Lower lobe of right lung (tissue), 2 donors: ENCODE measurements at places on chromosomes 7 and 10.

DNA sequence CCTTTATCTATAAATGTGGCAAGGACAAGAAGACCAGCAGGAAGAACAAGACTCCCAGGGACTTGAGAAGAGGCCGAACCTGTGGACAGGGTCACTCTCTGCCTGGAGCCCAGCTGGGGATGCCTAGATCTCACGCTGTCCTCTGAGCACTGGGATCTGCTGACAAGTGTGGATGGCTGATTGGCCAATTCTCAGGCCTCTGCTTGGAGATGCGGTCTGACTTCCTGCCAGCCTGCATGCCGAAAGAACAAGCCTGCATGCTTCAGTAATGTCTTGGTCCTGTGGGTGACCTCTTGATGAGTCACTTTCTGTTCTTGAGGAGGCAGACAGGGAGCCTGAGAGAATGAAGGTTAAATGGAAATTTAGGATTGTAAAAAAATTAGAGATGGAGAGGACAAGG, 84.7 kb downstream of the TMEM178B start:
- no peak for DNase-seq

DNA sequence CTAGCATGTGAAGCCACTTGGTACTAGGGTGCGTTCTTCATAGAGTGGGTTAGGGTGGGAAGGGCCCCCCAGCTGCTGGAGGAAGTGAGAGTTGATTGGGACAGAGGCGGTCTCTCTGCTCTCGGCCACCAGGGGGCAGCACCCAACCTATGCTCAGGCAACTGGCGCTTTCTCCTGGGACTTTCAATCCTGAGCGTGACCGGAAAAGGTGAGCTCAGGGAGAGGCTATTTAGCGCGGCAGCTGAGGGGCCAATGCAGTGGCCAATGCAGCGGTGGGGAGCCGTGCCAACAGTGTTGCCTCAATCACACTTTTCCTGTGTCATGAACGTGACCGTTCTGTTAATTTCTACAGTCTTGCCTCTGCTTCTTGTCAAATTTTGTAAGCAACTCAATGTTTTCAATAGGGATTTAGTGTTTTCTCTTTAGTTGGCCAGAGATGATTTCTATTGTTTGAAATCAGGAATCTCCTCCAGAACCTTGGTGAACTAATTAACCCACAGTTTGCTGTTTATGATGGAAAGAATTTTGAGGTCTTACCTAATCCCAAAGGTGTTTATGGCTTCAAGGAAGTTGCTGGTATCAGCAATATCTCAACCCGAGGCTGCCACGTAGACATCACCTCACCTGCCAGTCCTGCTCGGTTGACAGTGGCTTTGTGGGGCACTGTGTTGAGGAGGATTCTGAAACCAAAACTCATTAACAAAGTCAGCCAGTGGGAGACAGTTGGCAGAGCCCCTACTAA, 67.9 kb upstream of the PDZD8 start:
- DNase-seq: peak; percentile 86

- DNase-seq: no peak
Observed at GRCh38 chr10:100743626-100744135, 1.7 kb upstream of the PAX2 start.

DNA sequence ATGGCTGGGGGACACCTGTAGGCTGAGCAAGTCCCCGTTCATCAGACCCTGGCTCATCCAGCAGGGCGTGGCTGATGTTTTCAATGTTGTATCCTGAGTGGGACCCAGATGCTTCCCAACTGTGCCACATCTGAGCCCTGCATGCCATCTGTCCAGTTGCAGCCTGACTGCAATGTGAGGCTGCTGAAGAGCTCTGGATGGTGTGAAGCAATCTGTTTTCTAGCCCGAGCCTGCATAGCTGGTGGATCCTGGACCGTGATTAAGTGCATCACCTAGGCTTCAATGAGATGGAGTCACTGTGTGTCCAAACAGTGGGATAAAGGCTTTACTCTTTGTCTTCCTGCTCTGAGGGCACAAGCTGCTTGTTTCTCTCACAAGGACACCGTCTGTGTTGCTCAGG, 99.8 kb downstream of the TCF7L2 start:
- no peak for DNase-seq

- no peak for DNase-seq
Observed at GRCh38 chr7:35785250-35785649, 15.6 kb upstream of the SEPTIN7 start.

DNA sequence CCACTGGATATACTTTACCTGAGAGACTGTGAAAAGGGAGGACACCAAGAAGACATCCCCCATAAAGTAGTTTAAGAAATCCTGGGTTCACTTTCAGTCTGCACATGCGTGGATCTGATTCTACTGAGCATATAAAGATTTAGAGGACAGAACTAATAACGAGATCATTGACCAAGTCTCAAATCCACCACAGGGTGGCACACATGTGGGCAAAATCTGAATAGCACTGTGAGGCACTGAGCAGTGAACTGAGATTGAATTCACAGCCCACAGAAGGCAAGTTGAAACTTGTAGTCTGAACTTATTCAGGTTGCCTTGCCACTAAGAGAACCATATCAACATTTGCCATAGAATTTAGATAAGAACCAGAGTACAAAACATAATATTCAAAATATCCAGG, 818.6 kb downstream of the GRID1 start:
- DNase-seq: no peak

DNA sequence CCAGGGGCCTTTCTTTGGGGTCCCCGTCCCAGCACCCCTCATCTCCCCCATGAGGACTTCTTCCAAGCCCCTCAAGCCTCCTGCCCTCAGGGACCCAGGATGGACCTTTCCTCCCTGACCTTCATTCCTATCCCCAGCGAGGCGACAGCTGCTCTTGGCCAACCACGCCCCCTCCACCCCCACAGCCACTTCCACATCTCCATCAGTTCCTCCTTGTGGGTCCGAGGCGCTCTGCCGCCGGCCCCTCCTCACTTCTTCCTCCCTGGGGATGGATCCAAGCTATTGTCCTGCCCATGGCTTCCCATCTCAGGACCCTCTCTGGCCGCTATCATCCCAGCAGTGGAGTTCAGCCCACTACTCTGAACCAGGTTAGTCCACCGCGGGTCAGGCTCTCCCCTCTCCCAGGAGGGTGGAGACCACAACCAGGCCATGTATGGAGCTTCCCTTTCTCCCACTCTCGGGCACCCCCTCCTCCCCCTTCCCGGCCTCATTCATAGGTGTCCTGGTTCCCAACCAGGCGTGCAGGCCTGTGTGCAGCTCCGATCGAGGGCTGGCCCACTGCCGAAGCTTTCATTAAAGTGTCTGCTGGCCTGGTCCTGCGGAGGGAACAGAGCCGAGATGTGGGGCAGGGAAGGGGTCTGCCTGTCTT, 1.7 kb upstream of the SH2B2 start:
- peak; percentile 89 for DNase-seq

GRCh38 chr7:106064771-106065574, 47.1 kb downstream of the SYPL1 start:
- DNase-seq: peak; percentile 61

GRCh38 chr10:52645187-52645758, 127.3 kb downstream of the MBL2 start:
- DNase-seq: no peak

DNA sequence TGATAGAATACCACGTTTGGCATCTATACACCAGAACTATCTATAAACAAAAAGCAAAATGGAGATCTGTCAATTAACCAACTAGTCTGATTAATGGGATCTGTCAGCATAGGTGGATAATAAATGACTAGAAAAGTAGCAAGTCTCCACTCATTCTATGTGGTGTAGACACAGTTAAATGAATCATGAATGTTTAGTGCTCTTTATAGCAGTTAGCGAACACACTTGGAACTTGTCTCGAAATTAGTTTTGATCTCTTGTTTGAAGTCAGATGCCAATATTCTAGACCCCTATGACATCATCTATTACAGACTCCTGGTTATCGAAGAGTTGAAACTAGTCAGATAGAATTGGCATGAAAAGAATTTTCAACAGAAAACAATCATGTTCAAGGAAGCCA, 259.7 kb downstream of the AHR start:
- DNase-seq: no peak

DNA sequence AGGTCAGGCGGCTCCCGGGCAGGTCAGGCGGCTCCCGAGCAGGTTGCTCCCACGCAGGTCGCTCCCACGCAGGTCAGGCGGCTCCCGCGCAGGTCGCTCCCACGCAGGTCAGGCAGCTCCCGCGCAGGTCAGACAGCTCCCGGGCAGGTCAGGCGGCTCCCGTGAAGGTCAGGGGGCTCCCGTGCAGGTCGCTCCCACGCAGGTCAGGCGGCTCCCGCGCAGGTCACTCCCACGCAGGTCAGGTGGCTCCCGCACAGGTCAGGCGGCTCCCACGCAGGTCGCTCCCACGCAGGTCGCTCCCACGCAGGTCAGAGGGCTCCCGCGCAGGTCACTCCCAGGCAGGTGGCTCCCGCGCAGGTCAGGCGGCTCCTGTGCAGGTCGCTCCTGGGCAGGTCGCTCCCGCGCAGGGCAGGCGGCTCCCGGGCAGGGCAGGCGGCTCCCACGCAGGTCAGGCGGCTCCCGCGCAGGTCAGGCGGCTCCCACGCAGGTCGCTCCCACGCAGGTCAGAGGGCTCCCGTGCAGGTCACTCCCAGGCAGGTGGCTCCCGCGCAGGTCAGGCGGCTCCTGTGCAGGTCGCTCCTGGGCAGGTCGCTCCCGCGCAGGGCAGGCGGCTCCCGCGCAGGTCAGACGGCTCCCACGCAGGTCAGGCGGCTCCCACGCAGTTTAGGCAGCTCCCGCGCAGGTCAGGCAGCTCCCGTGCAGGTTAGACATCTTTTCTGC, 30.7 kb downstream of the PTPRN2 start:
- no peak for DNase-seq

DNA sequence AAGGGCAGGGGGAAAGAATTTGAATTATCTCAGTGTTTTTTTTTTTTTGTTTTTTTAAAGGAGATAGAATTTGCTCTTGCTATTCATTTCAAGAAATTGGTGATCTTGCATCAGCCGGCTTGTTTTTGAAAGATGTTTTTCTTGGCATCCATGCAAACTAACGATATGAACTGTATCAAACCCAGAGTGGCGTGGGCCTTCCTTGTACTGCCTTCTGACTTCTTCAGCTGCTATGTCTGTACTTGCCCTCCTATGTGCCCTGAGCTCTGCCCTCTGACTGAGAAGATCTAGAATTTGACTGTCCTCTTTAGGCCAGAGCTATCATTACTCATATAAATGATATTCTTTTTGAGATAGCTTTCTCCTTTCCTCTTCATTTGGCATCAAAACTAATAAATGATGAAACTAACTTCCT, 183.1 kb downstream of the EXOC4 start:
- DNase-seq: no peak

DNA sequence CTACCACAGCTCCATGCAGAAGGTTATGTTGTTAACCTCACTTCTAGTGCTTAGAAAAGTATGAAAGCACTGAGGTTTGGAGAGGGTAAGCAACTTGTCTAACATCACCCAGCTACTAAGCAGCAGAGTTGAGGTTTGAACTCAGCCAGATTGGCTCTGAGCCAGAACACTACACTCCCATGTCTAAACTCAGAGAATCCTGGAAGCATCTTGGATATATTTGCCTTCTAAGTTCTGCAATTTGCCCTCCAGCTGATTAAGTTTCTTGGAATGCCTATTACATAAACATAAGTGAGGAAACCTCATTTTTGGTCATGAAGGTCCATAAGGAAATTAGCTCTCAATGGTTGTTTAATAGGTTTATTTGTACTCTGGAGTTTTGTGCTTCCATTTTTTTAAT, 78.1 kb upstream of the PHYHIPL start:
- DNase-seq: no peak

DNA sequence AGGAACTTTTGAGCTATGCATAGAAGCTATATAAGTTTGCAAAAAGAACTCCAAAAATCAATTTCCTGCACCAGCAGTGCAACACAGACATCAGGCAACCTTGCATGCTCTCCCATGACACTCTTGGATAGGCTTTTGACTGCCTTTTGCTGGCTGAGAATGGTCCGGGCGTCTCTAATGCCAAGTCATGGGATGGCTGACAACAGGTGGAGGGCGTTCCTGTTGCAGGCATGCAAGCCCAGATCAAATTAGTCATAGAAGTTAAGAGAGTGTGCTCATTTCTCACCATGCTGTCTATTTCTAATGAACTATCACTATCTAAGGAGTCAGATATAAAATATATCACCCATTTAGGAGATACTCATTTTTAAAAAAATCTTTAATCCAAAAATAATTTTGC, 8.4 kb downstream of the PLCE1 start:
- no peak for DNase-seq

- peak; percentile 60 for DNase-seq
Observed at GRCh38 chr10:13728898-13729535, 142.3 kb downstream of the PRPF18 start.

DNA sequence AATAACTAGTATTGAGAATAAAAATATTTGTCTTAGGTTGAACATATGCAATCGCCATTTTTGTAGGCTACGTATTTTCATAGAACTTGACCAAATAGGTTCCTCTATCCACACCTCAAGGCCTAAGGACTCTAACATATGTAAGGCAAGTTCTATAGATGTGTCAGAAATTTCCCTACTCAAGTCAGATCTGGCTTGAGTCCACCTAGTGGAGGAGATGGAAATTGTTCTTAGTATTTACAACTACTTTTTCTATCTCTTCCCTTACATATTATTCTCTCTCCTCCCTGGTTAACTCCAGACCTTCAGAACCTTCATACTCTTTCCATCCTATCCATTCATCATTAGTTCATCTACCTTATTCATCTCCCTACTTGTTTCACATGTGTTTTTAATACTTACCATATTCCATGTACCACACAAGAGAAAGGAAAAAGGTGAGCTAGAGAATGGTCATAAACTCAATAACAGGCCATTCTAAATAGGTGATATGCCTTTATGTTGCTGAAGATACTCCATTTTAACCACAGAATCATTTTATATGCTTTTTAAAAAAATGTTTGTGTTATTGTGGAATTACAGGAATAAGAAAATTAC, 174.5 kb upstream of the HDAC9 start:
- DNase-seq: no peak

DNA sequence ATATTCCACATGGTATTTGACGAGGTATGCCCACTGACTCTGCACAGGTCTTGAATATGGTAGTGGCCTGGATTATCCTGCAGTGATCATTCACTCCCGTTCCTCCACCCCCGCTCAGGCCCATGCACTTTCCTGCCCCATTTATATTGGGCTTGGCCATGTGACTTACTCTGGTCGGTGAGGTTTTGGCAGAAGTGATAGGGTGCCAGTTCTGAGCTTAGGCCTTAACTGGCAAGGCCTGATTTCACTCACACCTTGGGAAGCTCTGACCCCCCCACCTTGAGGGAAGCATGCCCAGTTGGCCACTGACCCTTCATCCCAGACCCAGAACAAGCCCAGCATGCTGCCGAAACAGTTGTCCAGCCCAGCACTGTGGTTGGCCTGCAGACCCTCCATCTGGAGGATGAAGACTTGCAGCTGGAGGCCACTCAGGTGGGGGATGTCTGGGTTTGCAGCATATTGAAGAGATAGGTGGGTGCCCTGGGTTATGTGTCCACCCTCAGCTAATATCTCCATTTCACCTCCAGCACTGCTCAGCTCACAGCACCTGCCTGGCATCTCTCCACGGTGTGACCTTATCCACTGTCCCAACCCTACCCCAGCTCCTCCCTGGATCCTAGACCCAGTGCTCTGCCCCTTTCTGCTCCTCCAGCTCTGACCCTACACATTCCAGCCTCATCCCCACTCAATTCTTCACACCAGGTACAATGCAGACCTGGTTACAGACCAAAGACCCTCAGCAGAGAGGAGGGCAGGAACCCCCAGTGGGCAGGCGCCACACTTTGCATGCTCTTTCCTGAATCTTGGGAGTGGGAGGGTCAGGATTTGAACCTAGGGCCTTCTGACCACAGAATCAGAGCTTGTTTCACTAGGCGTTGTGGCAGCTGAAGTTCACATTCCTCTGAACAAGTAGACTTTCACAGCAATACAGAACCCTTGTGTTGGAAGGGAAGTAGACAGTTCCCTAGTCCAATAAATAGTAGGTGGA, 138.1 kb upstream of the CHST15 start:
- DNase-seq: no peak

- no peak for DNase-seq
Observed at GRCh38 chr7:75596727-75597614, 104.9 kb downstream of the SPDYE5 start.
